ENCODE measurements at places on chromosomes 1 and 21.

GRCh38 chr1:80250573-80251168 is 1244.1 kb upstream of the ADGRL4 start:
- DNase-seq: no peak

DNA sequence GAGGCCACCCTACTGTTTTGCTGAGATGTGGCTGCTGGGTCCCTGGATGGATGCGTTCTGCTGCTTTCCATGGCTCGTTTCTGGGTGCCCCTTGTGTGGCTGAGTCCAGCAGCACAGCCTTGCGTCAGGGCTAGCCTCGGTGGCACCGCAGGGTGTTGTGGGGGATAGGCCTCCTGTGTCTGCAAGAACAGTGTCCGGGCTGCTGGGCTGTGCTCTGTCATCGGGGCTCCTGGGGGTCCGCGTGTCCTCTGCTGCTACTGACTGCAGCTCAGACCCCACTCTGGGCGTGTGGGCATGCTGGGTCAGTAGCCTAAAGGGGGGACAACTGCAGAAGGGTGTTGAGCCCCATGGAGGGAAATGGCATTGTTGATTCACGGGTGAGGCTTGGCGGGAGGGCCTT is 4.9 kb downstream of the RRP1 start:
- DNase-seq: no peak

GRCh38 chr1:76186554-76187170 is 112.1 kb downstream of the ST6GALNAC3 start:
- DNase-seq: no peak

GRCh38 chr1:162772571-162773154 is 17.8 kb upstream of the HSD17B7 start:
- no peak for DNase-seq

DNA sequence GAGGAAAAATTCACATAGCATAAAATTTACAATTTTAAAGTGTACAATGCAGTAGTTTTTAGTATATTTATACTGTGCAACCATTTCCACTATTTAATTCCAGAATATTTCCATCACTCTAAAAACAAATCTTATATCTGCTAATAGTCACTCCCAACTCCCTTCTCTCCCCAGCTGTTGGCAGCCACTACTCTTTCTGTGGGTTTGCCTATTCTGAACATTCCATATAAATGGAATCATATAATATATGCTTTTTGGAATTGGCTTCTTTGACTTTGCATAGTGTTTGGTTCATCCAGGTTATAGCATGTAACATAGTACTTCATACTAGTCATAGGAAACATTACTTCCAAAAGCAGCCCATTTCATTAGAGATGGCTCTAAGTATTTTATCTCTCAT is 25.0 kb upstream of the TMEM39B start:
- DNase-seq: no peak

- no peak for DNase-seq
Measured at GRCh38 chr1:22978299-22978698, 5.6 kb upstream of the LACTBL1 start.

- DNase-seq: no peak
Measured at GRCh38 chr1:156429313-156430060, 60.5 kb downstream of the RHBG start.

- no peak for DNase-seq
Measured at GRCh38 chr1:184160236-184160635, 108.7 kb downstream of the TSEN15 start.

- no peak for DNase-seq
Measured at GRCh38 chr21:33682992-33683627, 40.8 kb downstream of the ITSN1 start.

- DNase-seq: no peak
Measured at GRCh38 chr1:151327903-151328674, 873 bp upstream of the PI4KB start.

All from SK-N-SH (cell line).